ENCODE measurements at places on chromosomes 5 and 9. TPM values are rescaled to one million over a fixed set of nuclear protein-coding genes. Genes with fewer than 3 reads are reported as not detected.

GRCh38 chr5:3604501-3604900 lies 8.9 kb downstream of the IRX1 start:
- no peak for DNase-seq
- H3K36me3 ChIP-seq = no peaks in the 10 kb centered on the region

GRCh38 chr5:1939256-1939655 lies 56.5 kb upstream of the IRX4 start:
- no peak overlapping the region for H3K4me3 ChIP-seq
- no peak overlapping the region for H3K27ac ChIP-seq
- no peak for DNase-seq
- H3K36me3 ChIP-seq = no peaks in the 10 kb centered on the region
- no peaks in the 10 kb centered on the region for H3K27me3 ChIP-seq

The INSL6 gene
- total RNA-seq = not detected

GRCh38 chr5:113680534-113680933 lies 167.0 kb downstream of the YTHDC2 start:
- no peaks in the 10 kb centered on the region for H3K4me1 ChIP-seq
- DNase-seq = no peak
- H3K4me3 ChIP-seq = no peak overlapping the region
- no peaks in the 10 kb centered on the region for H3K36me3 ChIP-seq
- H3K27ac ChIP-seq = no peak overlapping the region

- no peak for DNase-seq
- H3K4me3 ChIP-seq = no peak overlapping the region
- H3K27me3 ChIP-seq = no peaks in the 10 kb centered on the region
- H3K4me1 ChIP-seq = no peaks in the 10 kb centered on the region
- H3K27ac ChIP-seq = no peak overlapping the region
Observed at GRCh38 chr9:103261951-103262350, 266.8 kb downstream of the CYLC2 start.

Measured in uterus (tissue), 4 donors.